ENCODE measurements at places on chromosomes 6 and 20. TPM values are rescaled to one million over a fixed set of nuclear protein-coding genes. Genes with fewer than 3 reads are reported as not detected.

The POLR1C gene
- total RNA-seq, result 46.0 TPM

The BEND6 gene
- 11.7 TPM for total RNA-seq

The CYP39A1 gene
- total RNA-seq, result not detected

The SLC2A10 gene
- 7.3 TPM for total RNA-seq

The TMEM242 gene
- 5.4 TPM for total RNA-seq

The CFB gene
- total RNA-seq, result 4.0 TPM

The OLIG3 gene
- total RNA-seq, result not detected

The RFX6 gene
- total RNA-seq, result not detected

The AKAP12 gene
- total RNA-seq, result 173 TPM

The SEL1L2 gene
- not detected for total RNA-seq

The GTF2H4 gene
- total RNA-seq, result 24.9 TPM

The PRL gene
- not detected for total RNA-seq

The MRPL18 gene
- total RNA-seq, result 204 TPM

The SOX18 gene
- total RNA-seq, result 1.9 TPM

The ADGRF1 gene
- not detected for total RNA-seq

The VNN1 gene
- 0.71 TPM for total RNA-seq

The TRAPPC3L gene
- total RNA-seq, result not detected

The UBE2J1 gene
- total RNA-seq, result 39.4 TPM

The FGD2 gene
- total RNA-seq, result not detected

The MOG gene
- not detected for total RNA-seq

The RIN2 gene
- 22.4 TPM for total RNA-seq

The SGK2 gene
- not detected for total RNA-seq

The DPM1 gene
- total RNA-seq, result 247 TPM

The IYD gene
- not detected for total RNA-seq

The KCNQ5 gene
- 6.7 TPM for total RNA-seq

The JPH2 gene
- total RNA-seq, result 3.1 TPM

The FAM217A gene
- not detected for total RNA-seq

The COL21A1 gene
- not detected for total RNA-seq

The FYN gene
- 26.0 TPM for total RNA-seq

The FAM184A gene
- 4.6 TPM for total RNA-seq

The ZBTB46 gene
- total RNA-seq, result 6.8 TPM

The RSPH9 gene
- total RNA-seq, result not detected

The GPR6 gene
- total RNA-seq, result not detected

The LY6G6C gene
- not detected for total RNA-seq

The OXT gene
- total RNA-seq, result not detected

The IL17A gene
- total RNA-seq, result not detected

The RPS10 gene
- total RNA-seq, result 1,978 TPM

The MUC22 gene
- not detected for total RNA-seq

The GNL1 gene
- total RNA-seq, result 15.0 TPM

The SLC22A1 gene
- 0.17 TPM for total RNA-seq

The SNAI1 gene
- 0.62 TPM for total RNA-seq

The ZSWIM3 gene
- total RNA-seq, result 4.8 TPM

The CALHM6 gene
- total RNA-seq, result not detected

All from A172 (cell line).